ENCODE measurements at places on chromosomes 12 and 14.

GRCh38 chr12:2482938-2483660 lies 311.7 kb upstream of the FKBP4 start:
- DNase-seq = no peak

- no peak for DNase-seq
These were observed 14.0 kb upstream of the CRADD start for GRCh38 chr12:93663006-93663728.

DNA sequence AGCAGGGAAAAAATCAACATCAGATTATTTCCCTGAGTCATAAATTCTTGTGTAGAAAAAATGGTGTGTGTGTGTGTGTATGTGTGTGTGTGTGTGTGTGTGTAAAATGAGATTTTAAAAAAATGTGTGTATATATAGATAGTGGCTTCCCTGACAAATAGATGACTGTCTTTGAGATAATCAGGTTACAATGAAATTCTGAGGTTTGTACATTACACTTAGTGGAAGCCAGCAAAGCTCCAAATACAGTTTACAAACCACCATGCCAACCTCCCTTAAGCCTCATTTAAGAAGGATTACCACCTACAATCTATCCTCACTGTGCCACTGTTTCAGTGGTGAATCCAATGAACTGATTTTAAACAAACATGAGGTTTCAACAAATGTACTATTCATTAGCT lies 93.8 kb downstream of the MED13L start:
- no peak for DNase-seq

- DNase-seq = no peak
These were observed 4.4 kb upstream of the ZBTB39 start for GRCh38 chr12:57010627-57011247.

DNA sequence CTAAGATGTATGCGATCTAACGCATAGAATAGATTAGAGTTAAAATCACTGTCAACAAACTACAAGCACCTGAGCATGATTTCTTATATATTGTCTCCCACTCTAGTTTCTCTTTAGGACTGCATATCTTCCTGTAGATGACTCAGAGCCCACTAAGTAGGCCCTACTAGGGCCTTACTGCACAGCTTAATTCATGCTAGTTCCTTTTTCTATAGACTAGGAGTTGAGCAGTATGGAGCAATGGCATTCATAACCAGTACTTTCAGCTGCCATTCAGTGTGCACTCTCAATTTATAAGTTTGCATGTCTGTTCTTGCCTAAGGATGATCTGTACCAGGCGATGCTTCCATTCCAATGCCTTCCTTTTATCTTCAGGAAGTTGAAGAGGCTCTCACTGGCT lies 103.5 kb downstream of the METTL25 start:
- DNase-seq = no peak

DNA sequence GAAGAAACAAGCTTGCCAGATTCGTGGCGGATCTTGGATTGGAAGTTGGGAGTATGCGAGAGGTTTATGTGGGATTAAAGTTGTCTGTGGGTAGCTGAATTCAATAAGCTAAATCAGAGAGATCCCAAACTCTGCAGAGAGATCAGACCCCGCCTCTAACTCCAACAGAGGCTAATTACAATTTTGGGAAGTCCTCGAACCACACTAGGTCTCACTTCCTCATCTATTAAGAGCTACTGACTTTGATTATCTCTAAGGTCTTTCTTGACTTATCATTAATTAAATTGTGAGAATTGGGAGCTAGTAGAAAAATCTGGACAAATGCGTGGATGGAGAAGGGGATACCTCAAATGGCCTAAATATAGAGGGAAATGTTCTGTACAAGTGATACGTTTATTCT lies 9.1 kb downstream of the NTF3 start:
- no peak for DNase-seq

GRCh38 chr14:30297876-30298795 lies 260.8 kb upstream of the G2E3 start:
- DNase-seq = no peak

- DNase-seq = no peak
These were observed 13.3 kb upstream of the GRIP1 start for GRCh38 chr12:66692170-66692569.

GRCh38 chr12:94265966-94266745 lies 117.8 kb downstream of the PLXNC1 start:
- DNase-seq = no peak

DNA sequence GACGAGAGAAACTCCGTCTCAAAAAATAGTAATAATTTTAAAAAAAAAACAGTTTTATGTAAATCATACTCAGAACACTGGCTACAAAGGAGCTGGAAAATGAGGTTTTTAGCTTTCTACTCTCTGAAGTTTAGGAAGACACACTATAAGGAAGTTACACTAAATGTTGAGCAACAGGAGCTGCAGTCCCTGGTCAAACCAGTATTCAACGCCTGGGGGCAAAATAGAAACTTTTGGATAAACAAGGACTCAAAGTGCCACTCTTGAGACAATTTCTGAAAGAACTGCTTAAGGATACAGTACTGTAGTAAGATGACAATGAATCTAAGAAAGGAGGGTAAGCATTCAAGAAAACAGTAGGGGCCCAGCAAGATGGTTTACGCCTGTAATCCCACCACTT lies 29.3 kb downstream of the ACTR6 start:
- DNase-seq = no peak

GRCh38 chr14:93797536-93797935 lies 9.3 kb upstream of the PRIMA1 start:
- no peak for DNase-seq

- DNase-seq = no peak
These were observed 33.3 kb upstream of the GPR68 start for GRCh38 chr14:91277546-91278382.

GRCh38 chr14:93026339-93026738 lies 89.4 kb downstream of the ITPK1 start:
- DNase-seq = no peak

GRCh38 chr14:36271222-36271621 lies 49.2 kb downstream of the MBIP start:
- DNase-seq = no peak

DNA sequence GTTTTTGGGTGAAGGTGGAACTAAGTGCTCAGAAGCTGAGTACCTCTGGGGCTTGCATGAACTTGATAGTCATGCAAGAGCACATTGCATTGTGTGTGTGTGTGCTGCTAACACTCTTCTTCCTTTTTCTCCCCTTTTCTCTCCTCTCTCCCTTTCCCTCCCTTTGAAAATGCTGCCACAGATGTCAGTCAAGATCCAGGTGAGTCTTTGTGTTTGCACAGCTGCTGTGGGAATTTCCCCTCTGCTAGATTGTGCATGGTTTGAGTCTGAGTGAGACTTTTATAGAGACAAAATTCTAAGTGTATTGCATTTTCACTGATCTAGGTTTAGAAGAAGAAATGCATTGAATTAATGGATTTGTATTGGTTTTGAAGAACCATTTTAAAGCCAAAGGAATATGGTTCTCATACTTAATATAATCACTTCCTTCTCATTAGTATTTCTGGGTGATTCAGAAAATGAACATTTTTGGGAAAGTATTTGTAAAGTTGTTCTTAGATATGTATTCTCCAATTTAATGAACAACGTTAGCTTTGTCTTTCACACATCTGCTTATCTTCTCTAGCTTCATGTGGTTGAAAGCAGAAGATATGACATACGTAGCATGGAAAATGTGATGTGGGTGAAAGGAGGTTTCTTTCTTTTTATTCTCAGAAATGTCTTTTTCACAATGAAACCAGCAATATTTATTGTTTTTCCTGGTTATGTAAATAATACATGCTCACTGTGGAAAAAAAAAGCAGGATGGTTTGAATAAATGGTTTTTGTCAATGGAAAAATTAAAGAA lies 108.5 kb downstream of the NRXN3 start:
- no peak for DNase-seq

GRCh38 chr12:106790020-106790419 lies 15.5 kb downstream of the RIC8B start:
- DNase-seq = no peak

DNA sequence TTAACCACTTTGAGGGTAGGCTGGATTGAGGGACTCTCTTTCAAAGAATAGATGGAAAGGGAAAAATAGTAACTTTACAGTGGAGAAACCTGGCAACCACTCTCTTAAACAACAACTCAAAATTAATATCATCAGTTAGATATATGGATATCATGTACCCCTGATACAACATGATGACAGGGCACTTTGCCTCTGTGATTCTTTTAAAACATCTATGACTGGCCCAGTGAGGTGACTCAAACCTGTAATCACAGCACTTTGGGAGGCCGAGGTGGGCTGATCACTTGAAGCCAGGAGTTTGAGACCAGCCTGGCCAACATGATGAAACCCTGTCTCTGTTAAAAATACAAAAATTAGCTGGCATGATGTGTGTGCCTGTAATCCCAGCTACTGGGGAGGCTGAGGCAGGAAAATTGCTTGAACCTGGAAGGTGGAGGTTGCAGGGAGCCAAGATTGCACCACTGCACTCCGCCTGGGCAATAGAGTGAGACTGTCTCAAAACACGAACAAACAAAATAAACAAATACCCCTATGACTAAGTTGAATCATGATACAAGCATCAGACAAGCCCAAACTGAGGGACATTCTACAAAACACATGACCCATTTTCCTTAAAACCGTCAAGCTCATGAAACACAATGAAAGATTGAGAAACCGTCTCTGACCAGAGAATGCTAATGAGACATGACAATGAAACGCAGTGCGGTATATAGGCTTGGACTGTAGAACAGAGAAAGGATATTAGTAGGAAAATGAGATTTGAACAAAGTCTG lies 26.4 kb upstream of the SLC7A8 start:
- no peak for DNase-seq

DNA sequence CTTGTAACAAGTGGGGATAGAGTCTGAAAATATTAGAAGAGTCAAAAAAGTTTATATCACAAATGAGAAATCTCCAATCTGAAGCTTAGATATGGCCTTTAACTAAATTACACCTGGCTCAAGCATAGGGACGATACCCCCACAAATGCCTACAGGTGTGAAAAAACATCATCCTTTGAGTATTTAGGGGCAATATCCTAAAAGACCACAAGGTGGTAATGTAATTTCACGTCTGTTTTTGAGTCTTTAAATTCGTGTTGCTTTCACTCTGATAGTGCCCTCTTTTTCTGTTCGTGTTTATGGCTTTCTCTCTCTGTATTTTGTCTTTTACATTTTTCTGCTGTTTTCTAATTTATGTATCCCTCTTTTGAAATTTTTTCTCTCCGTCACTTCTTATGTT lies 84.3 kb downstream of the ETNK1 start:
- DNase-seq = no peak

GRCh38 chr14:21703357-21704326 lies 30.0 kb upstream of the OR4E1 start:
- no peak for DNase-seq

DNA sequence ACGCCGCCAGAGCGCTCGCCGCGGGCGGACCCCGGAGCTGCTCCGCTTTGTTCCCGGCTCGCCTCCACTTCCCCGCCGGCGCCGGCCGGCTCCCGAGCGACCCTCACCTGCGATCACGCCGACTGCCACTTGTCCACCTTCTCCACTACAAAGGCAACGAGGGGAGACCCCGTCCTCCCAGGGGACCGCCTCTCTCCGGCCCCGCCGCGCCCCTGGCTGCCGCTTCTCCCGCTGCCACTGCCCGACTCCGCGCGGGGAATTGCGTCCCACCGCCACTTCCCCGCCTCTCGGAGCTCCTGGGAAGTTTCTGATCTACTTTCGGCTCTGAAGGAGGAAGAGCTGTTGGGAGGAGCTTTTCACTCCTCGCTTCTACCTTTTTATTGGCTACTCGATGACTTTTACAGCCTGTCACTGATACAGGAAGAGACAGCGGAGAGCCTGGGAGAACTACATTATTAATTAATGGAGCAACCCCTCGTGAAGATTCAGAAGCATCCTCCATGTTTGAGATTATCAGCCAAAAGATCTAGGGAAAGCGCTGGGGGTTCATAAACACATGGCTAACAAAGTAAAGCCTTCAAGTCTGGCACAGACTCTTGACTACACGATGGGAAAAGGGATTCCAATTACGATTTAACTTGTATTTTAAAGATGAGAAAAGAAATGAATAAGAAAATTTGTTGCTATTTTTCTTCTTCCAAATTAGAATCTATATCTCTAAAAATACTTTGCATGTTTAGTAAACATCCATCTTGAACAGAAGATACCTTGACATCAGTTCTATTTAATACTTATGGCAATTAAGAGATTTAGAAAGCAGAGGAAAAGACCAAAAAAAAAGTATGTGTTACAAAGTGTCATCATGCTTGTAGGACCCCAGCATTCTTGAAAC lies at the start of gene BAZ1A:
BAZ1A (minus strand) TSS at position 330 of the 892 bp plus-strand sequence. CDS start 756 bp downstream, outside the sequence.
- DNase-seq = no peak

DNA sequence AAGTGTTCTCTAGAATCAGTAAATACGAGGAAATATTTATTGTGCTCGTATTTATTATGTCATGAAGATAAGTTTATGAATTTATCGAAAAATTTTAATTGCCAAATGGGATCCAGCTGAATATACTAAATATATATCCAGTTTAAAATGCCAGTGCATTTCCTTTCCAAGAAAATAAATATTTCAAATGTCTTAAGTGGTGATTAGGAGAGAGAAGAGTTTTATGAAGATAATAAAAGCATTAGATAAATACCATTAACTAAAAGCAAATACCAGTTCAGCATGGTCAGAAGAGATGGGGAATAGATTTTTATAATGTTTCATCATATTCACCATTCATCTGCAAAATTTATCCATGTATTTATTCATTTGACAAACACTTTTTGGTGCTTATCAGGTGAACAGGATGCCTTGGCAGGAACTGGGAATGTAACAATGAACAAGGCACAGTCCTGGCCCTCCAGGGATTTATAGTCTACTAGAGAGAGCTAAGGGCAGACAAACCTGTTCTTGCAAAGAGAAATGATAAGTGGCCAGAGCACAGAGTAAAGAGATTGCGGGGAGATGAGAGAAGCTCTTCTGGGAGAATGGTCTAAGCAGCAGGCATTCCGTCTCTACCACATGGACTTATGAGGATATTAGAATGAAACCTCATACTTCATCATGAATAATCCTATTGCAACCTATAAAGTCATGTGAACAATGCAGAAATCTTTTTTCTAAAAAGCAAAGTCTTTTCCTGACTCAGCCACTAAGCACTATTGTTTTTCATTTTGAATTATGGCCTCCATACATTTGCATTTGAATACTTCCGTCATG lies 143.7 kb upstream of the ABCD2 start:
- DNase-seq = no peak

DNA sequence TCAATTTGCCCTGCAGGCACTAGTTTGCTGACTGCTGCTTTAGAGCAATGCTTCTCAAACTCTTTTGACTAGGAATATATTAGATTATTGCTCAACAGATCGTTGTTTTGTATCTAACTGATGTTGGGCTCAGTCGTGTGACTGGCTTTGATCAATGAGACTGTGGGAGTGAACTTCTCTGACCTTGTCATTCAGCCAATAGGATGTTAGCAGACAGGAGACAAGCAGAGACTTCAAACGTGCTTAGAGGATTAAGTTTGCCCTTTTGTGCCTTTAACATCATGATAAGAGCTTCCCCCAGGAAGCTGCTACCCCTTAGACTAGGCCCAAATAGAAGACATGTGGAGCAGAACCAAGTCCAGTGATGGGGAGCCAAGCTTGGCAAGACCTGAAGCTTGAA lies 76.7 kb upstream of the ELK3 start:
- DNase-seq = no peak

- DNase-seq = no peak
These were observed 15.3 kb downstream of the GPR132 start for GRCh38 chr14:105049753-105050550.

Data from cortex of kidney (tissue), 1 donor.